Right renal cortex interstitium (tissue), 3 donors: ENCODE measurements at places on chromosomes 12 and 14. TPM values are rescaled to one million over a fixed set of nuclear protein-coding genes. Genes with fewer than 3 reads are reported as not detected.

GRCh38 chr12:12719496-12719895 lies 2.3 kb downstream of the CDKN1B start:
- DNase-seq, result no peak

GRCh38 chr12:56256326-56256960 lies 1.7 kb downstream of the ANKRD52 start:
- no peak for DNase-seq

- no peak for DNase-seq
These were observed 250.4 kb upstream of the PPFIA2 start for GRCh38 chr12:82009524-82009923.

DNA sequence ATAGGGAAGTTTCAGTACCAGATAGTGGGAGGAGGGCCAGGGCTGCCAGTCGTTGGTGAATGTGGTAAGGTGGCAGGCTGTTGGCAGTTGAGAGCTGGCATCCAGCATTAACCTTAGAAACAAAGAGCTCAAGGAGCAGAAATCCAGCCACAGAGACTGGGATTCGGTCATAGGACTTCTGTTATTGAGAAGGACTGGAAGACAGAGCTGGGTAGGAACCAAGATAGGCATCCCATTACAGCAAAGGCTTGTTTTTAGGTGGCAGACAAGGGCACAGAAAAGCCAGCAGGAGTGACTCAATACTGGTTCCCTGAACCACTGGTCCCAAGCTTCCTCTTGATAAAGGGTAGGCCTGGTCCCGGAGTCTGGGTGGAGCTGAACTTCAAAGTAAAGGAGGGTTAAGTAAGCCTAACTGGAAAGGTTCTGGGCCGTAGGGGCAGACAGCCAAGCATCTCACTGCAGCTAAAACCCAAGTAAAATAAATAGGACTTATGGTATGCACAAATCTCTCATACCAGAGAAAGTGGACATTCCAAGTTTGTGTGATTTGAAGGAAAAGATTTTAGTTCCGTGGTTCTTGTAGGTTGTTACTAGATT lies 147.9 kb downstream of the ETV6 start:
- DNase-seq, result no peak

DNA sequence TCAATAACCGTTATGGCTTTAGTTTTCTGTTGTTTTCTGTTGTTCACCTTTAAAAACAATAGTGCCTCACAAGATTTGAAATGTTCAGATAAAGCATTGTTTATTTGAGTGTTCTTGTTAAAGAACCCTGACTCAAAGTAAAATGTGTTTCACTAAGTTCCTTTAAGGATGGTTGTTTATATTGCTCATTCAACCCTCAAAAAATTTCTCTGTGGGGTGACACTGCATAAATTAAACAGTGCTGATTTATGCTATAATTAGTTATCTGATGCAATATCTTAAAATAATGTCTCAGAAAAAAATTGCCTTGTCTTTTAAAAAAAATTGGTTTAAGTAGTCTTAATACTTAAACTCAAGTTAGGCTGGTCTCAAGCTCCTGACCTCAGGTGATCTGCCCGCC lies 775.1 kb downstream of the FLRT2 start:
- no peak for DNase-seq

The KRT81 gene
- not detected for polyA plus RNA-seq

DNA sequence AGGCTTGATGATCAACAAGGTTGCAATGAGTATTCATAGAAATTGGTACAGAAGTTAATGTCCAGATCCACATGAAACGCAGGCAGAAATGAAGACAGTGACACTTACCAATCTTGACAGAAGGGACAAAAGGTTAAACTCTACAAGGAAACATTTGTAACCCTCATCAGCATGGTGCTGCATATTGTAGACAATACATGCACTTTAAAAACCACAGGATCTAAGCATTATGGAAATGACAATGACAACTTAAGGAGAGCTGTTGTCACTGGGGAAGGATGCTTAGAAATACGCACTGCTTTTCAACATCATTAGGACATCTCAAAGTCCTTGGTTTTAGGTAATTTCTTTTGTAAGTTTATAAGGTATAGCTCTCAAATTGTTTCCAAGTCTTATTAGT lies 130.6 kb downstream of the ATP23 start:
- DNase-seq, result no peak

DNA sequence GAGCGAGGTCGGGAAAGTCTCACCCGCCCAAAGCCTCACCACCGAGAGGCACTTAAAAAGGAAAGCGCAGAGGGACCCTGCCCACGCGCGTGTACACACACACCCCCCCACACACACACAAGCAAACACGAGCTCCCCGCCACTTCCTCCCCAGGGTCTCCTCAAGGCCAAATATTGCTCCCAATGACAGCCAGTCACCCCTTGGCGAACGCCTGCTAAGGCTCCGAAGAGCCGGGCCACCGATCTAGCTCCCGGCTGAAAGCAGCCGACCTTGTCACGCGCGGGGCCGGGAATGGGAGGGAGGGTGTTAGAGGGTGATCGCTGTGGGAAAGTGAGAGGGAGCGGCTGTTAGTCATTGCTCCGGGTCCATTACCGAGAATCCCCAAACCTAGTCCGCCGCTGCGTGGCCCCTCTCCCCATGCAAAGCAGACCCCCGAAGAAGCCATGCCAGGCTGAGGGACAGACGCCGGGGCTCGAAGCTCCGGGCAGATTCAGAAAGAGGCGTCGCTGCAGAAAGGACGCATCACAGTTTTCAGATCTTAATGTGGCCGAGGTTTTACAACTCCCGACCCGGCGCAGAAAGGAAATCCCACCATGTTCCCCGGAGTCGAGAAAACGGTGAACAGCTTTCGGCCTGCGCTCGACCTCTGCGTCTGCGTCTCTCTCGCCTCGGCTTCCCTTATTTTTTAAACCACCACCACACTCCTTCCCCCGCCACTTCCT lies 2.6 kb downstream of the BMP4 start:
- no peak for DNase-seq

DNA sequence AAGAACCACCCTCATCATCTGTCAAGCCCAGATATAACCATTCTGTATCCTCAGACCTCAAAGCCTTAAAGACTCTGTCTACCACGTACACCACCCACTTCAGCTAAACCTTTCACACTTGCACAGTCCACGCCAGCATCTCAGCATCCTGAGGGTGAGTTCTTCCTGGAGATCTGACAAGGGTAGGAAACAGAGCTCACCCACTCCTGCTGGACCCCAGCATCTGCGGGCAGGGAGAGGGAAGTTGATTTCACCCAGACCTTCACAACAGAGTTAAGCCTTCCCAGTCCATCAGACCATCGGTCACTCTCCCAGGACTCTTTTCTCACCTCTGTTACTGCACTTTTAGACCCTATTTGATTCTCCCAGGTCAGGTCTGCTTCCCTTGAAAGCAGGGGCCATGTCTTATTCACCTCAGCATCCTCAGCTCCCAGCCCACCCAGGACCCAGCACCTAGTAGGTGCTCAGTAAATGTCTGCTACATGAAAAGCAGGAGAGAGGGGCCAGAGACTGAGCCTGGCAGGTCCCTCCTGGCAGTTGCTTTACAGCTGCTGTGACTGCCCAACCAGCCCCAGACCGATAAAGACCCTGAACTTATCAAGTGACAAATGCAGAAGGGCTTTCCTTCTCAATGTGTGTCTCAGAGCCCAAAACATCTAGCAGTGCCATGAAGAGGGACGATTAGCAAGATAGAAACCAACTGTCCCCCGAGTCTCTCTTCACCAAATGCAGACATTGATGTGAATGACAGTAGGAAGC lies 34.1 kb downstream of the ANO2 start:
- no peak for DNase-seq

GRCh38 chr12:65164244-65164643 lies 5.1 kb upstream of the LEMD3 start:
- DNase-seq, result no peak

The POTEM gene
- not detected for polyA plus RNA-seq

GRCh38 chr12:15601210-15601800 lies 187.9 kb downstream of the EPS8 start:
- no peak for DNase-seq

- DNase-seq, result no peak
These were observed 763.0 kb downstream of the NRXN3 start for GRCh38 chr14:78933166-78933565.

GRCh38 chr12:117718141-117718540 lies 250.6 kb downstream of the KSR2 start:
- no peak for DNase-seq
